ENCODE measurements at places on chromosomes 7 and 10.

DNA sequence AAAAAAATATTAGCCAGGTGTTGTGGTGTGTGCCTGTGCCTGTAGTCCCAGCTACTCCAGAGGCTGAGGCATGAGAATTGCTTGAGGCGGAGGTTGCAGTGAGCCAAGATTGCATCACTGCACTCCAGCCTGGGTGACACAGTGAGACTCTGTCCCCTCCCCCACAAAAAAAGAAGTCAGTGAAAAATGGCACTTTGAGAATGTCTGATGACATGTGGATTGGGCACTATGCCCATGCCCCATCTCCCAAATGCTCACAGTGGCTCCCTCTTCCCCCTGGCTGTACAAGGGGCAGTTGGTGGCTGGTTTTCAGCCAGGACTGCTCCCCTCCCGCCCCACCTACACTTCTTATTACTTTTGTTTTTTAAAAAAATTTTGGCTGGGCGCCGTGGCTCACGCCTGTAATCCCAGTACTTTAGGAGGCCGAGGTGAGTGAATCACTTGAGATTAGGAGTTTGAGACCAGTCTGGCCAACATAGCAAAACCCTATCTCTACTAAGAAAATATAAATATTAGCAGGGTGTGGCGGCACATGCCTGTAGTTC is 26.1 kb downstream of the IL15RA start:
- DNase-seq = no peak

GRCh38 chr7:66352071-66352470 is 146.9 kb downstream of the TPST1 start:
- no peak for DNase-seq

DNA sequence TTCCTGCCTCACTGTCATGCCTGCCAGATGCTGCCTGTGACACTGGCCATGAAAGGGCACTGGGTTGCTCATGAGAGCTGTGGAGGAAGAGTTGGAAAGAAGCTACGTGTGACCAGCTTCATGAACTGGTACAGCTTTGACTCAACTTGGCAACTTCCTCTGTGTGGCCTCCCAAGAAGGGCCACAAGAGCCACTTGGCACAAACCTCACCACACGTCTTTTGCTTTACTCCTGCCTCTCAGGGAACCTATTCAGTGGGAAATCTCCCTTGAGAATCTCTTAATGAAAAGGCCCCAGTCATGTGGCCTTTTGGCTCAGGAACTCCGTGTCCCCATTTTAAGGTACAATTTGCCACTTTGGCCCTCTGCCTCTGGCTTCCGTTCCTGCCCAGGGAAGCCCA is 54.5 kb downstream of the FRMD4A start:
- DNase-seq = no peak

DNA sequence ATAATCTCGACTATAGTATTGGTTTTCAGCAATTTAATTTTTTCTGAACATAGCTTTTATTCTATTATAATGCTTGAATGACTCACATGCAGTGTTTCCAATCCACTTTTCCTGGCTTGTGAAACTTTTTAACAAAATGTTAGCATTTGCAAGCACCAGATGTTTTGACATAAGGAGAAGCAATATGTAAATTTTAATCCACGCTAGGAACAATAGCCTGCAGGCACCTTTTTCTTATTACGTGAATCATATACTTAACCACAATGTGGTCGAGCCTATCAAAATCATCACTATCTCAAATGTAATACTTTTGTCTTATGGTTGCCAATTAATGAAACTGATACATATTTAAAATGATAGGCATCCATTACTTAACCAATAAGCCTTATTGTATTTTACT is 97.1 kb downstream of the TFEC start:
- no peak for DNase-seq

GRCh38 chr7:31791881-31792280 is 104.9 kb downstream of the PPP1R17 start:
- no peak for DNase-seq

GRCh38 chr7:601595-602340 is 82.1 kb upstream of the PDGFA start:
- no peak for DNase-seq

DNA sequence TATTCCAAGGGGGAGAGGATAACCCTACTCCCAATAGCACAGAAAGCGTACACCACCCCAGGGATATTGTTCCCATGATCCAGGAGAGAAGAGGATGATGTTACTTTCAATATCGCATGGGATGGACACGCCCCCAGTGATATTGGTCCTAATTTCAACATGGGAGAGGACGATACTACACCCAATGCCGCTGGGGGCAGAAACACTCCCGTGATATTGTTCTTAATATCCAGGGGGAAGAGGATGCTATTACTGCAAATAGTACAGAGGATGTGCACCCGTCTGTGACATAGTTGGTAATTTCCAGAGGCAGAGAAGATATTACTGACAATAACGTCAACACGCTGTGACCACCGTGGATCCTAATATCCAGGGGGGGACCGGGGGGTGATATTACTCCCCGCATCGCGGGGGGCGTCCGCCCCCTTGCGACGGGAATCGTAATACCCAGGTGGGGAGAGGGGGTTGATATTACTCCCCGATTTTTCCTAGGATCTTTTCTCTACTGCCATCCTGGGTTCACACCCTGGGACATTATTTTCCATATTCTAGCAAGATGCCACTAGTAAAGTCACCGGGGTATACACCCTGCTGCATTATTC is 16.6 kb downstream of the MEIG1 start:
- DNase-seq = no peak

DNA sequence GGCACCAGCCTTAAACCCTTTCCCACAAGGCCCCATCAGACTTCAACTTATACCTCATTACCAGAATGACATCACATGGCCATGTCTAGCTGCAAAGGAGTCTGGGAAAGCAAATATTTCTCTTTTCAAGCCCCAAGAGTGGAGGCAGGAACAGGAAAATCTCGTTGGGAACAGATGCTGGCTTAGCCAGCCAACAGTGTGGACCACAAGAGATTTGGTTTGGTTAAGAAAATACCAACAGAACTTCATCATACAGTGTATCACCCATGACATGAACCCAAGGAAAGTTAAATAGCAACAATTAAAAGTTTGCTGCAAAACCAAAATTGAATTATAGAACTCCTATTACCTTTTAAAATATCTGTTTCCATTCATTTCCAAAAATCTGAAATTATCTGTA is 2.2 kb upstream of the MET start:
- no peak for DNase-seq

DNA sequence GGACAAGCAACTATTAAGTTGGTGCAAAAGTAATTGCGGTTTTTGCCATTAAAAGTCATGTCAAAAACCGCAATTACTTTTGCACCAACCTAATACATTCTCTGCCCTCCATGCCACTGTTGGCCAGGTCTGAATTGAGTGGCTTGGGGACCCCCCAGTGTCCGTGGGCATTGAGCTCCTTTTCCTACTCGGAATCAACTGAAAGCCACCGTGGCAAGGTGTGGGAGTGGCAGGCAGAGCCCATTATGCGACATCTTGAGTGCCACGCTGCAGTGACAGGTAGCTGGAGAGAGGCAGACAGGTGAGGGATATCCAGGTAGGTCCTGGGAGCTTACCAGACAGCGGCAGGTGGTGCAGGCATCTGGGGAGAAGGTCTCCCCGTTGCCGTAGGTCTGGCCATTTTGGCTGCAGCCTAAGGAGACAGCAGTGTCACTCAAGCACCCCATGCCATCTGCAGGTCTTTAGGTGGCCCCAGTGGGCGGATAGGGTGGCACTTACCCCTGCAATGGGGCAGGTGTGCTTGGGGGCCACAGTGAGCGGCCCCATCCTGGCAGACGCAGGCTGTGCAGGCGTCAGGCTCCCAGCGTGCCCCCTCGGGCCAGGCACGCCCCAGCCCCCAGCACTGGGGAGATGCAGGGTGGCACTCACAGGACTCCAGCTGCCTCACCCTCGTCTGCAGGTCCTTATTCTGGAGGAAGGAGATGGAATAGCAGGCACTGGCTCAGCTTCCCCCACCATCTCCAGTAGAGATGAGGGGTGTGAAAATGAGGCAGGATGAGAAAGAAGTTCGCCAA is 3.5 kb downstream of the KCP start:
- DNase-seq = no peak

DNA sequence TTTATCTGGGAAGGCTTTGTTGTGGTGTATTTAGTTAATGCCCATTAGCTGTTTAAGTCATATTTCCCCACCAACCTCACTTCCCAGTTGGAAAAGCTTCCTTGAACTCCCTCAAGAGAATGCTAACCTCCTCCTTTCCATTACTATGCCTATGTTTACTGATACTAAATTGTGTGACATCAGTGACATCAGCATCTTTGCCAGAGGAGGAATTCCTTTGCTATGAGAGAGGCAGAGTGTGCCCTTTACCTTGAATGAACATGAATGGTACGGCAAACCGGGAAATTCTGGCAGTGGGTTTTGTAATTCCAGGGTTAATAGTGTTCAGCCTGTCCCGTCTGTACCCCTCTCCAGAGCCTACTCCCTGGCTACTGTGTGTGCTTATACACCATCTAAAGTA is 22.1 kb upstream of the GLCCI1 start:
- DNase-seq = no peak

GRCh38 chr10:61609701-61610100 is 53.0 kb upstream of the CABCOCO1 start:
- DNase-seq = no peak

DNA sequence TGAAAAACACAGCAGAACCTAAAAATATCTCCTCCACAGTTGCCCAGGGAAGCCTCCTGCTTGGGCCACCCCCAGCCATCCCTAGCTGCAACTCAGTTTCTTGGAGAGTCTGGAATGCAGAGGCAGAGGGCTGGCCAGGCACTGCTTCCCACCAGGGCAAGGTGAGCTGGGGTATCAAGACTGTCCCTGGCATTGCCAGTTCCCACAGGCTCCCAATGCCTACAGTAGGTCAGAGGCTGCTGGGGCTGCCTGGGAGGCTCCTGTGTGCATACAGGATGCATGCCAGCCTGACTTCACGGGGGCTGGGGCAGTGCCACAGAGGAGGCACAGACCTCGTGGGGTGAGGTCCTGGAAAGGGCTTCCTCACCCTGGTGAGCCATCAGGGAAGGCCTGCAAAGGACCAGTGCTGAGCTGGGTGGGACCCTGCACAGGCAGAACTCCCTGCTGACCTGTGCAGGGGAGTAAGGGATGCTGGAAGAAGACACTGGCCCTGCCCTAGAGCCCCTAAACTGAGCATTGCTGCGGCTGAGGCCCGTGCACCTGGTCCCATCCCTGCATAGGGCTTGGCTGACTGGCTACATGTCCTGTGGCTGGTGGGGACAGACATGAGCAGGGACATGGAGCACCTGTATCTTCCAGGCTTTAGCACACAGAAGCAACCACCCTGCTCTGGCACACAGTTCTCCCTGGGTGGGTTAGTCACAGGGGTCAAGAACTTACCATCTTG is 121.9 kb upstream of the RET start:
- no peak for DNase-seq

DNA sequence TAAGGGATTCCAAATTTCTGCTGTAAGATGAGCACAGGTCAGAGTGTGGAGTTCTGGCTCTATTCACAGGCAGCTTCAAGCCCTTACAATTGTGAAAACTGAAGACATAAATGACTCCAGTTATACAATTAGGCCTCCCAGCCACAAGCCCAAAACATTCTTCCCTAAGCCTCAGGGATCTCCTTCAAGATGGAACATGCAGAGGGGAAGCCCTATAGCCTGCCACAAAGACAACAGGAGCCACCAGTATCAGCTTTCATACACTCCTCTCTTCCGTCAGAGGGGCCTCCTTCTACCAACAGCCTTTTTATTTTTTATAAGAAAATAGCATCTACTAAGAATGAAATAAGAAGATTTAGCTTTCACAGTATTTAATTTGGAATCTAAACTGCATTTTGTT is 46.5 kb downstream of the DLD start:
- DNase-seq = no peak

GRCh38 chr10:35304649-35305048 is 31.7 kb upstream of the CCNY start:
- DNase-seq = no peak

DNA sequence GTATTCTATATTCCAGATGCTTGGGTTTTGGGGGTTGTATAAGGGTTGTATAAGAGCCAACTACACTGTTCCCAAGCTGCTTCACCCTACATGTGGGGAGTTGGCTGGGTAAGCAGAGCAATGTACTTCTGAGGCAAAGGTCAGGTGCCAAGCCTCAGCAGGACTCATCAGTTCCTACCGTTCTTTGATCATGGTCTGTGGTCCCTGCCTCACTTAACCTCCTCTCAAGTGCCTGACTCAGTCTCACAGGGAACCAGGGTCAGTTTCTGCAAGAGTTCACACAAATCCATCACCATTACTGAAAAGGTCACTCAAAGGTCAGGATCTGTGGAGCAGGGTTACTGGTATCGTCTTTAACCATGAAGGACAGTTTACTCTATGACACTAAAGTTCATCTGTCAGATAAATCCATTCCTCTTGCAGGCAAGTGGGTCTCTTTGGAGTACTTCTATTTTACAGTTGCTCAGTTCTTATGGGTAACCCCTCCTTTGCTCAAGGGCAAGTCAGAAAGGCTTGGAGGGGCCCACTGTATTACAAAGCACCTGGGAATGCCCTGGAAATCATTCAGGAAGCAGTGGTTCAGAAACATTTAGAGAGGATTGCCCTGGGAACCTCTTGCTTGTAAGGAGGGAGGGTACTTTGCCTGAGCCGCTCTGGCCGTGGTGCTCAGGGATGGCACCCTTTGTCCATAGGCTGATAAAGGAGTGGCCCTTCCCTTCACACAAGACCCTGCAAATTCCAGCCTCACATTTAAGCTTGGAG is 184.3 kb upstream of the CDCA7L start:
- no peak for DNase-seq

GRCh38 chr10:73339436-73339835 is 19.2 kb downstream of the CFAP70 start:
- DNase-seq = no peak

DNA sequence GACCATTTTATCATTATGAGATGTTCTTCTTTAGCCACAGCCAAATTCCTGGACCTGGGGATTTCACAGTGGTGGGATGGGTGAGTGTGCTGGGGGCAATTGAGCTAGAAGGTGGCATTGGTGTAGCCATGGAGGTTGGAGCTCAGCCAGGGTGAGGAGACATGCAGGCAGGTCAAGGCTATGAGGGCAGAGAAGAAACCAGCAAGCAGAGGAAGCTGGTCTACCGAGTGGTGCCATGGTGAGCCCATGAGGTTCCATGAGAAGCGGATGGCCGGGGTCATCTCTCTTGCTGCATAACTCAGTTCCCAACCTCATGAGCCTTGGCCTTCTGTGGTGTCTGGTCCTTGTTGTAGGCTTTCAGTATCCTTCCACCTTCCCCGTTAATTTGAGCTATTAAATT is 91.4 kb downstream of the CARD11 start:
- no peak for DNase-seq

DNA sequence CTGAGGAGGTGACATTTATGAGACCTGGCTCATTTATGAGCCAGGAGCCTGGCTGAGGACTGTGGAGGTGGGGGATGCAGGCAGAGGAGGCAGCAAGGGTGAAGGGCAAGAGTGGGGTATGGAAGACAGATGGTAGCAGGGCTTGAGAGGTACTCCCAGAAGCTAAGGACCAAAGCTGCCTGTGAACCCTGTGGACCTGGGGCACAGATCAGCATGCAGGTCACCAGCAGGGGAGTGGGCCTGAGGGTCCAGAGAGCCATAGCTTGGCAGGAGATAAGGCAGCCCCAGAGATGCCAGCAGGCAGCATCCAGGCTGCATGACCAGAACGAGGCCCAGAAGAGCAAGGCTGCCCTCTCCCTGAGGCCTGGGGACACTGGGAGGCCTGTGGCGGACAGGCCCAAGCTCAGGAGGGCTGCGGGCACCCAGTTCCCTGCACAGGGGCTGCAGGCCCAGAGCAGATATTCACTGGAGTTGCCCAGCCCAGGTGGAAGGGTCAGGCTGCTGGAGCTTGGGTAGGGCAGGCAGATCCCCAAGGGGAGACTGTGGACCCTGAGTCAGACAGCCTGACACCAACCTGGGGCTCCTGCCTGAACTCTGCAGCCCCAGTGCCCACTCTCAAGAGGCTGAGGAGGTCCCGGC is 3.4 kb downstream of the GPR15LG start:
- DNase-seq = no peak

Data from cortex of kidney (tissue), 1 donor.